ENCODE measurements at places on chromosomes 7 and 10. TPM values are rescaled to one million over a fixed set of nuclear protein-coding genes. Genes with fewer than 3 reads are reported as not detected.

- H3K36me3 ChIP-seq: no peaks in the 10 kb centered on the region
- H3K27ac ChIP-seq: peak overlapping the region; percentile 54
- peaks cover 15% of the 10 kb centered on the region for H3K4me1 ChIP-seq
- H3K4me3 ChIP-seq: no peak overlapping the region
- DNase-seq: no peak
Observed at GRCh38 chr10:31262672-31263071, 56.3 kb upstream of the ZEB1 start.

GRCh38 chr10:3106928-3107425, 39.6 kb downstream of the PFKP start:
- H3K27ac ChIP-seq: no peak overlapping the region

DNA sequence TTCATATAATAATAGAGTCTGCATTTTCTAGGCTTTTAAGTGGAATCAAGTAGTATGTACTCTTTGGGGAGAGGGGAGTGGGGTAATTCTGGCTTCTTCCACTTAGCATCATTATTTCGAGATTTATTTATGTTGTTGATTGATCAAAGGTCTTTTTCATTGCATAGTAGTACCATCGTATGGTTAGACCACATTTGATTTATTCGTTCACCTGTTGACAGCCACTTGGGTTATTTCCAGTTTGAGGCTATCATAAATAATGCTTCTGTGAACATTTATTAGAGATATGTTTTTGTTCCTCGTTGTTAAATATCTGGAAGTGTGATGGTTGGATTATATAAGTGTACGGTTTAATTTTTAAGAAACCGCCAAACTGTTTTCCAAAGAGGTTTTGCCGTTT, 52.8 kb downstream of the AHCYL2 start:
- H3K4me1 ChIP-seq: no peaks in the 10 kb centered on the region
- H3K27me3 ChIP-seq: no peaks in the 10 kb centered on the region
- H3K27ac ChIP-seq: no peak overlapping the region
- DNase-seq: no peak
- H3K36me3 ChIP-seq: peaks cover 21% of the 10 kb centered on the region

DNA sequence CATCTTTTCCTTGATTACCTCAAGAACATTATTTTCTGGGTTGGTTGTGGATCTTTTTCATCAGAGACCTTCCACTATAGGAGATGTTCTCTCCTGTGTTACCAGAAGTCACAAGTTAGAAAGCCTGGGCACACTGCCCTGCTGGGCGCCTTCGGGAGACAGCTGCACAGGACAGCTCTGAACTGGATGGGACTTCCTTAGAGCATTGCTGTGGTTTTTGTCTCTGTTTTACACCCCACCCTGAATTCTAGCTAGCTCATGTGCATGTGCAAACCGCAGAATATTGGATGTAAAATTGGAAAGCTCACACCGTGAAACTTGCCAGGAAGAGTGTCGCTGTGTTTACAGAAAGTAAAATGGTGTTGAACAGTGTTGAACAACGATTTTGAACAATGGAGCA, 54.4 kb upstream of the SEC61G start:
- H3K36me3 ChIP-seq: no peaks in the 10 kb centered on the region
- peaks cover 26% of the 10 kb centered on the region for H3K4me1 ChIP-seq
- H3K4me3 ChIP-seq: no peak overlapping the region
- H3K27ac ChIP-seq: no peak overlapping the region
- DNase-seq: no peak

DNA sequence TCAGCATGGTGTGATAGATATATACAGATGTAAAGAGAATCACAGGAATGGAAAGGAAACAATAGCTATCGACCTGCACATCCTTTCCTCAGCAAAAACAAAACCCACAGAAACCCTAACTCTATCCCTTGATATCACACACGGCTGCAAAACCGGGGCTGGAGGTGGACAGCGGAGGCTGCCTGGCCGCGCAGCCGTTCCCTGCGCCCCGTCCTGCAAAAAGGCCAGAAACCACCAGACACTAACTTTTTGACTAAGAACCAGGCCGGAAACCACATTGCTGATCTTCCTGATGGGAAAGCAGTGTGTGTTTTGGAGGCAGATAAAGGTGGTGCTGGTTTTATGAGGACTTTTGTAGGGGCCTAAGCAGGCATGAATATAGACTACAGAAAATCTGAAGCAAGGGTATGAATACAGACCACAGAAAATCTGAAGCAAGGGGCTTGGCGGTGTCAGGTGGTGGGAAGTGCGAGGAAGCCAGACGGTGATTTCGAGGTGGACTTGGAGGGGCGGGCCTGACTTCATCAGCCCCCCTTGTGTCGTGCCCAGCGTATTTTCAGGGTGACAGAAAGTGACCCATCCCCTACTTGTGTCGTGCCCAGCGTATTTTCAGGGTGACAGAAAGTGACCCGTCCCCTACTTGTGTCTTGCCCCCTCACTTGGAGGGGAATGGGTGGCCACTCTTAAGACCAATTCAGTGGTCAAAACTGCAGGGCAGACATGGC, 123.3 kb downstream of the WDR37 start:
- H3K4me3 ChIP-seq: no peak overlapping the region
- peaks cover 4% of the 10 kb centered on the region for H3K4me1 ChIP-seq
- no peaks in the 10 kb centered on the region for H3K36me3 ChIP-seq

GRCh38 chr7:132386201-132386681, 190.0 kb downstream of the PLXNA4 start:
- H3K27me3 ChIP-seq: peaks cover 83% of the 10 kb centered on the region
- DNase-seq: no peak
- peaks cover 9% of the 10 kb centered on the region for H3K4me1 ChIP-seq
- no peak overlapping the region for H3K27ac ChIP-seq
- no peak overlapping the region for H3K4me3 ChIP-seq

DNA sequence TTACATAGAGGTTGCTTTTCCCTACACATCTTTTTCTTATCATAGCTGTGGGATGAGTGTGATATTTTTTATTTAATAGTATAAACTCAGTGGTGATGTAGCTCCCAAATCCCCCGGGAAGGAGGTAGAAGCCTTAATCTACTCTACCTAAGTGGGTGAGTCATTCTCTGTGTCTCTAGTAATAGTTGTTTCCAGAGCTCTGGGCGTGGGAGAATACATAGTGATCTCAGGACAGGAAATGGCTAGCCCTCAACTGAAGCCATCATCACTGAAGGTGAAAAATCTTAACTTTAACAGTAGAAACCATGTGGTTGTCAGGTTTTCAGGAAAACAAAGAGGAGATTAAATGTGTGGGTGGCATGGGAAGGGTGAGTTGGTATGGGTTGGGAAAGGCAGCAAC, 278.4 kb downstream of the ANKRD30A start:
- H3K4me3 ChIP-seq: no peak overlapping the region
- H3K4me1 ChIP-seq: no peaks in the 10 kb centered on the region
- no peak for DNase-seq
- no peak overlapping the region for H3K27ac ChIP-seq

- no peaks in the 10 kb centered on the region for H3K36me3 ChIP-seq
- no peak overlapping the region for H3K27ac ChIP-seq
- H3K4me1 ChIP-seq: peaks cover 4% of the 10 kb centered on the region
- peaks cover 32% of the 10 kb centered on the region for H3K27me3 ChIP-seq
- DNase-seq: no peak
Observed at GRCh38 chr7:22361320-22361719, 4.4 kb upstream of the RAPGEF5 start.

GRCh38 chr7:157855452-157856213, 518.8 kb downstream of the DNAJB6 start:
- H3K27ac ChIP-seq: no peak overlapping the region
- peaks cover 5% of the 10 kb centered on the region for H3K4me1 ChIP-seq
- H3K27me3 ChIP-seq: peaks cover 22% of the 10 kb centered on the region
- DNase-seq: no peak
- H3K36me3 ChIP-seq: no peaks in the 10 kb centered on the region
- no peak overlapping the region for H3K4me3 ChIP-seq

DNA sequence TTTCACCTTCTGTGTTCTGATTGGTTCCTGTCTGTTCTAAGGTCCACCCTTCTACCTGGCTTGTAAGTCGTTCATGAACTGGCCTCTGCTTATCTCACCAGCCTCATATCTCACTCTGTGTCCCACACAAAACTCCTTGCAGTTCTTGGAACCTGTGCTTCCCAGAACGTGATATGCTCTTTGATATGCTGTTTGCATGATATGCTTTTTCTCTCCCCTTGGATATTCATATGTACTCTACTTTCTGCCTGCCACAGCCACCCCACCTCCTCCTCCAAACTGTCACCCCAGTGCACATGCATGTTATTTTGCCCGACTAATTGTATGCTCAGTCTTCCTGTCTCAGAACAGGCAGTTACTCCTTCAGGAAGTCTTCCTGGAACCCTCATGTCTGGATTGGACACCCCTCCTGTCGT, 1.9 kb upstream of the ITPRIP start:
- H3K36me3 ChIP-seq: no peaks in the 10 kb centered on the region
- peaks cover 29% of the 10 kb centered on the region for H3K4me1 ChIP-seq
- no peaks in the 10 kb centered on the region for H3K27me3 ChIP-seq
- no peak for DNase-seq
- peak overlapping the region; percentile 99 for H3K27ac ChIP-seq
- peak overlapping the region; percentile 34 for H3K4me3 ChIP-seq

DNA sequence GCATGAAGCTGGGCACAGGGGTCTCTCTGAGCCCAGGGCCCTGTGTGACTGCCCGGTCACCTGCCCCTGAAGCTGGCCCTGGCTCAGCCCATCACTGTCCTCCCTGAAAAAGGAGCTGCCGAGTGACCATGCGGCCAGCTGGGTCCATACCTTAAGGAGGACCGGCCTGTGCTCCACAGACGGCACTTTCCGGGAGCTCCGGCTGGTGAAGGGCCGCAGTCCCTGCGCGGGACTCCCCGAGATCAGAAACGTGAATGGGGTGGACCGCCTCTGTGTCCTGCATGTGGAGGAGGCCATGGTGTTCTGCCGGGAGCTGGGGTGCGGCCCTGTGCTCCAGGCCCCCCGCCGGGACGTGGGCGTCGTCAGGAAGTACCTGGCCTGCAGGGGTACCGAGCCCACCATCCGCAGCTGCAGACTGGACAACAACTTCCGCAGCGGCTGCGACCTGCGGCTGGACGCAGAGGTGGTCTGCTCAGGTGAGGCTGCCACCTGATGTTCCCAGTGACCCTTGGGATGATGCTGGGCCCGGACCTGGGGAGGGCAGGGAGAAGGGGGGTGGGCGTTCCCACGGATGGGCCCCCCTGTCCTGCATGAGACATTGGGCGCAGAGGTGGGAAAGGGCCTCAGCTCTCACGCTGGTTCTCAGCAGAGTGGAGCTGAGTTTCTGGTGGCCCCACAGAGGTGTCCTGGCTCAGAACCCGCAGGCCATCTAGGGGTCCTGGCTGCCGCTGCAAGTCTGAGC, 3.5 kb downstream of the SCART1 start:
- peaks cover 15% of the 10 kb centered on the region for H3K36me3 ChIP-seq
- no peaks in the 10 kb centered on the region for H3K4me1 ChIP-seq

- no peak overlapping the region for H3K27ac ChIP-seq
- peaks cover 12% of the 10 kb centered on the region for H3K27me3 ChIP-seq
- no peaks in the 10 kb centered on the region for H3K4me1 ChIP-seq
- no peaks in the 10 kb centered on the region for H3K36me3 ChIP-seq
- no peak overlapping the region for H3K4me3 ChIP-seq
- DNase-seq: no peak
Observed at GRCh38 chr7:44961844-44962482, 16.9 kb downstream of the MYO1G start.

GRCh38 chr7:137544453-137545058, 201.0 kb upstream of the PTN start:
- no peak for DNase-seq
- no peaks in the 10 kb centered on the region for H3K27me3 ChIP-seq
- H3K4me3 ChIP-seq: no peak overlapping the region
- H3K36me3 ChIP-seq: no peaks in the 10 kb centered on the region
- H3K27ac ChIP-seq: no peak overlapping the region

DNA sequence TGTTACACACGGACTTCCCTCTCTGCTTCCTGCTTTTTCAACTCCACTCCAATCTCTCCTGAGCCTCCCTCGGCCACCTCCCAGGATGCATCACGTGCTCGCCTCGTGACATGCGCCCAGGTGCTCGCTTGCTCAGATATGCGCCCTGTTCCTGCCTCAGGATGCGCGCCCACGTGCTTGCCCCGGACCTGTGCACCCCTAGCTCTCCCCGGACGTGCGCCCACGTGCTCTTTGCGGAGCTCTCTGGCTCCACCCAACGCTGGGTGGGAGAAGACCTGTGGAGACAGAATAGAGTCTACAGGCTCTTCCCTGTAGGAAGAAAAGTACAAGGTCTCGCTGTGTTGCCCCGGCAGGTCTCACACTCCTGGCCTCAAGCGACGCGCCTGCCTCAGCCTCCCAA, 23.1 kb downstream of the PARD3 start:
- peaks cover 35% of the 10 kb centered on the region for H3K4me1 ChIP-seq
- H3K27me3 ChIP-seq: no peaks in the 10 kb centered on the region

GRCh38 chr10:129305046-129305445, 162.0 kb upstream of the MGMT start:
- H3K27ac ChIP-seq: no peak overlapping the region
- no peak for DNase-seq
- H3K4me3 ChIP-seq: no peak overlapping the region
- H3K4me1 ChIP-seq: peaks cover 14% of the 10 kb centered on the region
- no peaks in the 10 kb centered on the region for H3K36me3 ChIP-seq

DNA sequence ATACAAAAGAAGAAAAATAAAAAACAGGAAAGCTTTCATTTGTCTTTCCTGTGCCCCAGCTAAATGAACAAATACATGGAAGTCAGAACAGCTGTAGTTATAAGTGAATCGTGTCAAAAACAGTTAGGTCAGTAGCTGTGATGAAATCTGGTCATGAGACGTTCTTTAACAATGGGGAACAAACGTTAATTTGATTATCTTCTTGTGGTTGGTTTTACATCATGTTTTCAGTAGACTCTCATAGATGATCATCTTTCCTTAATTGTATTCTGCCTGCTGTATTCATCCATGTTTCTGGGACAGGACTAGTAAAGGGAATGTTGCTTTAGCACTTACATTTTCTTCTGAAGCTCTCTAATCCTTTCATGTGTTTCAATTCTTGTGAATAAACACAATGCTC, 97.0 kb downstream of the PCLO start:
- H3K4me3 ChIP-seq: no peak overlapping the region
- DNase-seq: no peak
- H3K27me3 ChIP-seq: no peaks in the 10 kb centered on the region
- H3K27ac ChIP-seq: no peak overlapping the region

DNA sequence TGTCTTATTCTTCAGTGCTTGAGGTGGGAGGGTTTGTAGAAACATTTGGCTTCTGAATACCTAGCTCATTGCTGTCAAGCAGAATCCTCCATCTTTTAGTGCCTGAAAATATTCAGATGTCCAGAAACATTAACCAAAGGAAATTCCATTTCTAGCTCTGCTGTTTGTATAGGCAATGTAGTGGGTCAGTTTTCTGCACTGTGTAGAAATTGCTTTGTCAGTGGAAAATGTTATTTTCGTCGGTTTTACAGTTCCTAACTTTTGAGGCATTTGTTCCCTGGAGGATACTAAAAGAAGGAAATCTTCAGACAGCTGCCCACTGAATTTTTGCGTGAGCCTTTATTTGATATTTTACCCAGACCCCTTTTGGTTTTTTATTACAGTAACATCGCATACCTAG, 143.4 kb downstream of the TPST1 start:
- H3K36me3 ChIP-seq: peaks cover 5% of the 10 kb centered on the region
- H3K4me3 ChIP-seq: no peak overlapping the region
- no peak overlapping the region for H3K27ac ChIP-seq
- H3K4me1 ChIP-seq: no peaks in the 10 kb centered on the region

NXPH1 gene
- total RNA-seq: not detected

MACC1 gene
- 11.1 TPM for total RNA-seq

PAPOLB gene
- total RNA-seq: 0.22 TPM

OR2A1 gene
- 0.27 TPM for total RNA-seq

ELOVL3 gene
- total RNA-seq: 0.27 TPM

CASD1 gene
- 35.6 TPM for total RNA-seq

GIMAP7 gene
- not detected for total RNA-seq

AGMO gene
- 1.1 TPM for total RNA-seq

CDK14 gene
- 68.5 TPM for total RNA-seq

NPSR1 gene
- total RNA-seq: not detected

AGAP6 gene
- 23.2 TPM for total RNA-seq

AQP1 gene
- total RNA-seq: 11.1 TPM

BAMBI gene
- total RNA-seq: 219 TPM

OR2A5 gene
- total RNA-seq: not detected

TMEM139 gene
- total RNA-seq: 7.9 TPM

GNG11 gene
- total RNA-seq: 5.8 TPM

Measured in mesothelial cell of epicardium (in vitro differentiated cells).